ENCODE measurements at places on chromosomes 2 and 18. TPM values are rescaled to one million over a fixed set of nuclear protein-coding genes. Genes with fewer than 3 reads are reported as not detected.

DNA sequence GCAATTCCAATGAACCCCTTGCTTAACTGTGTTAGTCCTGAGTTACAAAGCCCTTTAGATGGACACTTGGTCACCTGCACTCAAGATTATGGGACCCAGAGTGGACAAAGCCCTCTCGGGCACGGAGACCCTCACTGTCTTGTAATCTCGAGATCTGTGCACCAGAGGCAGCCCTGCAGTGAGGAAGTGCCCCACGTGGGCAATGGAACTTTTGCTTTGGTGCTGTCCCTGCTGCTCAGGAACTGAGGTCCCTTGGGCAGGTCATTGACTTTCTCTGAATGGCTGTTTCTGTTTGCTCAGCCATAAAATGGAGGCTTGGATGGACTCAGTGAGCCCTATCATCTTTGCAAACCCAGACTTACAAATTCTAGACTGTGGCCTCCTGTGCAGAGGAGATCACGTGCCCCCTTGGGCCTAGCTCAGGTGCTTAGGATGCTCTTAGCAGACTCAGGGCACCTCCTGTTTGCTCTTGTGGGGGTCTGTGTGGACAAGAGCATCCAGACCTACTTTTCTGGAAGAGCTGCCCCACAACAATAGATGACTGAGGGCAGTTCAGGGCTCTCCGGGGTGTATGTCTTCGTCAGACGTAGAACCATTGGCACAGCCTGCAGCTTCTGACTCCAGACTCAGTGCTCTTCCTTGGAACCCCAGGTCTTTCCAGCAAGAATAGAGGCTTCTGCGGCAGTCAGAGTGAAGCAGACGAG is 94.5 kb upstream of the HS6ST1 start:
- H3K27ac ChIP-seq = no peak overlapping the region
- DNase-seq = no peak
- H3K4me3 ChIP-seq = no peak overlapping the region
- no peaks in the 10 kb centered on the region for H3K36me3 ChIP-seq

- H3K4me3 ChIP-seq = no peak overlapping the region
- H3K27ac ChIP-seq = peak overlapping the region; percentile 72
- H3K4me1 ChIP-seq = peaks cover 5% of the 10 kb centered on the region
- H3K27me3 ChIP-seq = no peaks in the 10 kb centered on the region
- H3K36me3 ChIP-seq = peaks cover 29% of the 10 kb centered on the region
- no peak for DNase-seq
Observed at GRCh38 chr2:61433606-61434005, 37.3 kb downstream of the USP34 start.

GRCh38 chr2:177204417-177204816 is 8.2 kb upstream of the HNRNPA3 start:
- peak overlapping the region; percentile 28 for H3K27ac ChIP-seq
- no peak overlapping the region for H3K4me3 ChIP-seq
- no peak for DNase-seq
- no peaks in the 10 kb centered on the region for H3K27me3 ChIP-seq
- H3K36me3 ChIP-seq = no peaks in the 10 kb centered on the region

- H3K27me3 ChIP-seq = no peaks in the 10 kb centered on the region
- peak overlapping the region; percentile 84 for H3K27ac ChIP-seq
- H3K4me3 ChIP-seq = peak overlapping the region; percentile 6
- peaks cover 5% of the 10 kb centered on the region for H3K36me3 ChIP-seq
- peaks cover 52% of the 10 kb centered on the region for H3K4me1 ChIP-seq
- DNase-seq = no peak
Observed at GRCh38 chr18:76056471-76057110, 438.5 kb downstream of the ZNF516 start.

- H3K4me3 ChIP-seq = no peak overlapping the region
- H3K27me3 ChIP-seq = no peaks in the 10 kb centered on the region
- H3K4me1 ChIP-seq = peaks cover 10% of the 10 kb centered on the region
Observed at GRCh38 chr18:46343456-46343855, 239.3 kb downstream of the HAUS1 start.

DNA sequence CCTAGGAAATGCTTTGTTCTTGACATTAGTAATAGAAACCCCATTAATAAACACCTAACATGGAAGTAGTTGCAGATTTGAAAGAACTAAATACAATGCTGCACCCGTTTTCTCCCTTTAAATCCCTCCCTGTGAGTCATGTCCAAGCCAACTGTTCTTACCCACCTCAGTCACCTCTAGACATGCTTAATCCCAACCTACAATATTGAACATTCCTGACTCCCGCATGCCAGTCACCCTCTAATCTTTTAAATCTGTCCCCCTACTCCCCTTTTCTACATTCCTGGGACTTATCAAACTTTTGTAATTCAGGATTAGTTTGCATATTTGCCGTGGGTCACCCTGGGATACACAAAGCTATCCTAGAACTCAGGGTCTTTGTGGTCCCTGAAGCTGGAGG is 374.6 kb downstream of the IRS1 start:
- H3K4me3 ChIP-seq = peak overlapping the region; percentile 3
- peak overlapping the region; percentile 84 for H3K27ac ChIP-seq
- H3K27me3 ChIP-seq = no peaks in the 10 kb centered on the region
- DNase-seq = no peak

DNA sequence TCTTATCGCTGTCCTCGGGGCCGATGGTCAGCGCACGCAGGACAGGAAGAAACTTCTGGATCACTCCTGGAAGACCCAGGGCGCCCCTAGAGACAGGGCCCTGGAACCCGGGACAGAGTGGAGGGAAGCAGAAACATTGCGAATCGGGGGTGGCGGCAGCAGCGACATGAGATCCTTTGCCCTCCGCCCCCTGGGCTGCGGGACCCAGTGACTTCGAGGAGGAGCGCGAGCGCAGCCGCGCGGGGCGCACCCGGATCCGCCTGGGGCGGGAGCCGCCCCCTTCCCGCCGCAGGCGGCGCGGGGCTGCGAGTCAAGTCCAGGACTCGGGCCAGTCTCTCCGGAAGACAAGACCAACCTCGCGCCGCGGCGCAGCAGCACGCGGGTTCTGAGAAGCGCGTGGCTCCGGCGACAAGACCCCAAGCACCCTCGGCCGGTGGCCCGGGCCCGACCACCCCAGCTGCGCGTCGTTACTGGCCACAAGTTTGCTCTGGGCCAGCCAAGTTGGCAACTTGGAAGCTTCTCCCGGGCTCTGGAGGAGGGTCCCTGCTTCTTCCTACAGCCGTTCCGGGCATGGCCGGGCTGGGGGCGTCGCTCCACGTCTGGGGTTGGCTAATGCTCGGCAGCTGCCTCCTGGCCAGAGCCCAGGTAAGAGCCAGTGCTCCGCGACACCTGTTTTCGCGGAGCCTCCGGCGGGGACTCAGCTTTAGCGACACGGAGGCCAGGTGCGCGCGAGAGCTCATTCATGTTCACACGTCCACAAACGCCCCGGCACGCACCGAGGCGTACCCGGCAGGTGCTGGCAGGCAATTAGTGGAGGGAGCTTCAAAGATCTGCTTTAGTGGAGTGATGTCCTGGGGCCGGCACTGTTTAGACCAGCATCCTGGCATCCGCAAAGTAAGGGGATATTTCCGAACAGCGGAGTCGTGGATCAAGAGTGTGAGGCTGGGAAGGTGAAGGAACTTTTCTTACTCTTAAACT is at the start of gene PTH2R:
Gene PTH2R (plus strand): TSS at position 319 of the 978 bp plus-strand sequence. CDS start 252 bp downstream, at position 571.
- H3K4me3 ChIP-seq = peak within 1 kb of the TSS; percentile 59
- H3K27ac ChIP-seq = no peak within 1 kb of the TSS
- peaks cover 11% of the 10 kb centered on the region for H3K4me1 ChIP-seq
- DNase-seq = no peak
- peaks cover 61% of the 10 kb centered on the region for H3K27me3 ChIP-seq

- no peak for DNase-seq
- H3K4me3 ChIP-seq = no peak overlapping the region
- H3K36me3 ChIP-seq = no peaks in the 10 kb centered on the region
- no peaks in the 10 kb centered on the region for H3K27me3 ChIP-seq
- peaks cover 38% of the 10 kb centered on the region for H3K4me1 ChIP-seq
Observed at GRCh38 chr2:50529600-50530218, 502.2 kb downstream of the NRXN1 start.

DNA sequence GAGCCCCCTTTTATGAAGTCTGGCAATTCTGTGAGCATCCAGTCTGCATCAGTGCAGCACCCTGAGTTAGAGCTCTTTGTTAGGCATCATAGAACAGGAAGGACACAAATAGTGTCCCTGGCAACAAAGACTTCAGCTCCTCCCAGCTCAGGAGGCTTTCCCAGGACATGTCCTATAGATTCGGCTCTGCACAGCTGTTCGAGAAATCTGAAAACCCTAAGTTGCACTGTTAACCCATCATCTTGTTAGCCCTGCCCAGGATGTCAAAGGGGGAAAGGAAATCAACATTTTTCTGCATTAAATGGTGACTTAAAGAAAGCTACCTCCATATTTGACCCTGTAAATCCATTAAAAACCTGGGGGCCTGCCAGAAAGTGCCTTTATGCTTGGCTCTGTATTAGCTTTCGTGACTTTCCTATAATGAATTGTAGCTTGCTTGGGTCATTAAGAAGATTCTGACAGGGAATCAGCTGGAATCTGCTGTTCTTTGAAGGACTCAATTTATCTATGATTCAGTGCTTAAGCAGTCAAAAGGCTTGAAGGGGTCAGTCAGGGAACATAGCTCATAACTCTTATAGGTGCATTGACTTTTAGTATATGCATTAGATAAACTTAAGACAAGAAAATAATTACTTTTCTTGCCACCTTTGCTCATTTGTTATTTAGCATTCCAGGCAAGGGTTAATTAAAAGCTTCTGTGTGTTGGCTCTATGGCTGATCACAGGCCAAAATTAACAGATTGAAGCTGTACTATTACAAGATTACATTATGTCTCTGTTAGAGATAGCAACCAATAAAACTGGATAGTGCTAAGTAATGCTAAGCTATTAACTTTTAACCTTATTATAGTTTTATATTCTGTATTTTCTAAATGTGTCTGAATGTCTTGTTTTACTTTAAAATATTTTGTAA is 20.6 kb downstream of the ERMN start:
- H3K4me1 ChIP-seq = peaks cover 26% of the 10 kb centered on the region
- peaks cover 8% of the 10 kb centered on the region for H3K27me3 ChIP-seq
- DNase-seq = no peak
- no peak overlapping the region for H3K4me3 ChIP-seq
- H3K27ac ChIP-seq = no peak overlapping the region

DNA sequence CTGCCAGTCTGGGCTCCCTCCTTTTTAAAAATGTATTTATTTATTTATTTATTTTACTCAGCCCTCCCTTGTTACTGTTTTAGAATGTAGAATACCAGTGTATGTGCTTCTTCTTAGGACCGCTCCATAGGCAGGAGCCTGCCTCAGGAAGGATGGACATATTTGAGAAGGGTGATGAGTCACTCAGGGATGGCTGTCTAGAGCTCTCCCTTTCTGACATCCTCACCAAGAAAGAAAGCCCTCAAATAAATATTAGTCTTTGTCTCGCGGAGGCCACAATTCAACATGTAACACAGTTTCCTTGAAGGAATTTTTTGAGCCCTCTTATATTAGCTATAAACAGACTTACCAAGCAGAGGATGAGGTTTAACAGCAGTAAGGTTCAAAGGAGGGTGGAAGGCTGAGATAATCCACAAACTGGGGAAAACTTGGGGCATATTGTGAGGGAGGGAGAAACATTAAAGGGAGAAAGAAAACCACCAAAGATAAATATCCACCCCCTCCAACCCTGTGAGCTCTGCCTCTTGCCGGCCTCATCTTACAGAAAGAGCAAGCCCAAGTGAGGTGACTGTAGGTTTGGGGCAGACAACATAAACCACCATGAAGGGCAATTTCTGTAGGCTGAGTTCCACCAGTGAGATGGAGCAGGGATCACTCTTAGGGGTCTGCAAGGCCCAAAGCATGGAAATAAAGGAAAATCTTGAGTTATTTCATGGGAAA is 163.4 kb downstream of the LRRTM1 start:
- DNase-seq = no peak
- H3K27me3 ChIP-seq = no peaks in the 10 kb centered on the region
- H3K4me3 ChIP-seq = no peak overlapping the region
- peaks cover 19% of the 10 kb centered on the region for H3K4me1 ChIP-seq
- peak overlapping the region; percentile 58 for H3K27ac ChIP-seq
- no peaks in the 10 kb centered on the region for H3K36me3 ChIP-seq

- DNase-seq = no peak
- no peak overlapping the region for H3K27ac ChIP-seq
- H3K27me3 ChIP-seq = peaks cover 15% of the 10 kb centered on the region
- peaks cover 17% of the 10 kb centered on the region for H3K4me1 ChIP-seq
Observed at GRCh38 chr2:96409081-96409819, 73.7 kb downstream of the NCAPH start.

- no peak overlapping the region for H3K4me3 ChIP-seq
- no peaks in the 10 kb centered on the region for H3K27me3 ChIP-seq
- DNase-seq = no peak
- peaks cover 7% of the 10 kb centered on the region for H3K4me1 ChIP-seq
- H3K36me3 ChIP-seq = peaks cover 4% of the 10 kb centered on the region
Observed at GRCh38 chr18:12423820-12424219, 16.1 kb downstream of the PRELID3A start.

- DNase-seq = no peak
- H3K27me3 ChIP-seq = no peaks in the 10 kb centered on the region
- peak overlapping the region; percentile 91 for H3K27ac ChIP-seq
- no peaks in the 10 kb centered on the region for H3K36me3 ChIP-seq
Observed at GRCh38 chr2:223099561-223099960, 47.6 kb downstream of the KCNE4 start.

GRCh38 chr2:17643031-17643615 is 102.6 kb downstream of the VSNL1 start:
- H3K4me1 ChIP-seq = peaks cover 6% of the 10 kb centered on the region
- H3K36me3 ChIP-seq = no peaks in the 10 kb centered on the region
- no peak overlapping the region for H3K4me3 ChIP-seq
- no peak for DNase-seq
- no peak overlapping the region for H3K27ac ChIP-seq

SAG gene
- not detected for total RNA-seq

DOK6 gene
- total RNA-seq = 5.1 TPM

BUB1 gene
- total RNA-seq = 21.2 TPM

SLC5A7 gene
- not detected for total RNA-seq

B3GNT7 gene
- 7.0 TPM for total RNA-seq

GPR45 gene
- total RNA-seq = not detected

SFXN5 gene
- 18.8 TPM for total RNA-seq

CFAP65 gene
- total RNA-seq = not detected

IL36A gene
- not detected for total RNA-seq

CCDC141 gene
- total RNA-seq = 1.2 TPM

IL37 gene
- not detected for total RNA-seq
